ENCODE measurements at places on chromosomes 5 and 9. TPM values are rescaled to one million over a fixed set of nuclear protein-coding genes. Genes with fewer than 3 reads are reported as not detected.

C9orf152 gene
- total RNA-seq, result not detected

GRCh38 chr9:89738137-89738932 is 133.5 kb downstream of the GADD45G start:
- no peak overlapping the region for H3K27ac ChIP-seq
- peaks cover 3% of the 10 kb centered on the region for H3K4me1 ChIP-seq
- peak; percentile 79 for DNase-seq
- no peaks in the 10 kb centered on the region for H3K36me3 ChIP-seq
- no peak overlapping the region for H3K4me3 ChIP-seq

- no peak overlapping the region for H3K27ac ChIP-seq
- no peaks in the 10 kb centered on the region for H3K36me3 ChIP-seq
- peak; percentile 47 for DNase-seq
- H3K4me1 ChIP-seq, result no peaks in the 10 kb centered on the region
- H3K4me3 ChIP-seq, result no peak overlapping the region
Measured at GRCh38 chr9:136086213-136086881, 8.7 kb downstream of the NACC2 start.

- no peaks in the 10 kb centered on the region for H3K27me3 ChIP-seq
- H3K27ac ChIP-seq, result no peak overlapping the region
- H3K4me3 ChIP-seq, result no peak overlapping the region
- H3K4me1 ChIP-seq, result peaks cover 24% of the 10 kb centered on the region
- H3K36me3 ChIP-seq, result no peaks in the 10 kb centered on the region
- no peak for DNase-seq
Measured at GRCh38 chr9:87592554-87593358, 95.1 kb downstream of the DAPK1 start.

GRCh38 chr5:179766021-179766725 is 27.6 kb upstream of the LTC4S start:
- no peak for DNase-seq
- no peaks in the 10 kb centered on the region for H3K27me3 ChIP-seq
- H3K27ac ChIP-seq, result peak overlapping the region; percentile 65

- no peak for DNase-seq
- peak overlapping the region; percentile 96 for H3K4me3 ChIP-seq
- H3K27me3 ChIP-seq, result no peaks in the 10 kb centered on the region
Measured at GRCh38 chr9:89312222-89312571, 1.2 kb downstream of the CKS2 start.

DNA sequence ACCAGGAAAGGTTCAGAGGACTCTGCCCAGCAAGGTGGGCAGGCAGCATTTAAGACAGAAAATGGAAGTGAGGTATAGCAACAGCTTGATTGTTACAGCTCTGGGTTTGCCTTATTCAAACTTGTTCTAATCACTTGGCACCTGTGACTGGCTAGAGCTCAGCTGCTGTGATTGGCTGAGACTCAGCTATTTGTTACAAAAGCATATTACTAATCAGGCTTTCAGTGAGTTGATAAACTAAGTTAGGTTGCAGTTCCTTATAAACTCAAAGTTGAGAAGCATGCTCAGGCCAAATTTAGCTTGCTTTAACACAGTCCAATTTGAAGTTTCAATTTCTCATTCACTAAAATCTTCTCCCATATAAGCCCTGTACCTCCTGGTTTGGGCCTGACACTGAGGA is 56.3 kb downstream of the GDA start:
- DNase-seq, result no peak
- H3K4me3 ChIP-seq, result no peak overlapping the region
- H3K27me3 ChIP-seq, result no peaks in the 10 kb centered on the region
- no peak overlapping the region for H3K27ac ChIP-seq

- no peak overlapping the region for H3K27ac ChIP-seq
- H3K4me3 ChIP-seq, result no peak overlapping the region
- H3K36me3 ChIP-seq, result no peaks in the 10 kb centered on the region
- H3K27me3 ChIP-seq, result peaks cover 1% of the 10 kb centered on the region
- no peak for DNase-seq
Measured at GRCh38 chr5:106858616-106859015, 812.1 kb downstream of the EFNA5 start.

DNA sequence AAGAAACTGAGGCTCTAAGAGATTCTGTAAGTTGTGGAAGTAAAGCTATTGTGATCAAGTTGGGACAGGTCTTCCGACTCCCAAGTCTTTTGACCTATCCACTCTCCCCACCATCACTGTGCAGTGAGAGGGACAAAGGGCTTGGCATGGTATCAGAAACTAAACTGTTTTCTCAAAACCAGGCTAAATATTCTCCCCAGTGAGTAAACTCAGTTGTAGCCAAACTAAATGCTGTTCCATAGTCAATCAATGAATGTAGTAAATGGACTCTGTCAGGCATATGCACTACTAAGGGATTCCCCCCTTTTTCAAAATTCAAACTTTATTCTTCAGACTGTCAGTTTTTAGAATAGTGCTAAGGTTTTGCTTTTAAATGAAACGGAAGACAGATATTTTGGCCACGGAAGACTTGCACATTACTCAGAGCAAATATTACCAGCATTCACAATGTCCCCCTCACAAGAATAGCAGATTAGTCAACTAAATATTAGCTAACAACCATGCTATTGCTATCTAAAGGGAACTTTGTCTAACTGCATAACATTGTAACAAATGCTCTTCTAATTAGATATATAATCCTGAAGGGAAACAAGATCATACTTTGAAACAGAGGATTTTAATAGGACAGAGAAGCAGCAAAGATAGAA is 7.1 kb downstream of the PRKAA1 start:
- no peak overlapping the region for H3K4me3 ChIP-seq
- DNase-seq, result no peak
- no peak overlapping the region for H3K27ac ChIP-seq

ENTPD2 gene
- total RNA-seq, result 9.1 TPM

GABRP gene
- 1.1 TPM for total RNA-seq

DNA sequence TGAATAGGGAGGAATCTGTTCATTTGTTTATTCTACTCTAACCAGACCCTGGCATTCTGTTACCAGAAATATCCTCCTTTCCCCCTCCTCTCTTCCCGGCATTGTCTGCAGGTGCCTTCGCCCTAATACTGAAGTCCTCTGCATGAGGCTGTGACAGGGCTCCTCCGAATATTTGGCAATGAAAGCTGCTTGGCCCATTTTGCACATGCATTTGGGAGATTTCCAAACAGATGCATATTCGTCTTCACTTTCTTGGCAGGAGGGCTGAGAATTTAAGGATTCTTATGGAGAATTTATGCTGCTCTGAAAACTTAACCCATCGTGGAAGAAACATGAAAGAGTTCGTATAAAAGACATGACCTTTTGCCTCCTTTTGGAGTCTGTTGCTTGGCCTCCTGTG is 484.0 kb downstream of the ZNF608 start:
- H3K36me3 ChIP-seq, result no peaks in the 10 kb centered on the region
- peaks cover 23% of the 10 kb centered on the region for H3K4me1 ChIP-seq

DNA sequence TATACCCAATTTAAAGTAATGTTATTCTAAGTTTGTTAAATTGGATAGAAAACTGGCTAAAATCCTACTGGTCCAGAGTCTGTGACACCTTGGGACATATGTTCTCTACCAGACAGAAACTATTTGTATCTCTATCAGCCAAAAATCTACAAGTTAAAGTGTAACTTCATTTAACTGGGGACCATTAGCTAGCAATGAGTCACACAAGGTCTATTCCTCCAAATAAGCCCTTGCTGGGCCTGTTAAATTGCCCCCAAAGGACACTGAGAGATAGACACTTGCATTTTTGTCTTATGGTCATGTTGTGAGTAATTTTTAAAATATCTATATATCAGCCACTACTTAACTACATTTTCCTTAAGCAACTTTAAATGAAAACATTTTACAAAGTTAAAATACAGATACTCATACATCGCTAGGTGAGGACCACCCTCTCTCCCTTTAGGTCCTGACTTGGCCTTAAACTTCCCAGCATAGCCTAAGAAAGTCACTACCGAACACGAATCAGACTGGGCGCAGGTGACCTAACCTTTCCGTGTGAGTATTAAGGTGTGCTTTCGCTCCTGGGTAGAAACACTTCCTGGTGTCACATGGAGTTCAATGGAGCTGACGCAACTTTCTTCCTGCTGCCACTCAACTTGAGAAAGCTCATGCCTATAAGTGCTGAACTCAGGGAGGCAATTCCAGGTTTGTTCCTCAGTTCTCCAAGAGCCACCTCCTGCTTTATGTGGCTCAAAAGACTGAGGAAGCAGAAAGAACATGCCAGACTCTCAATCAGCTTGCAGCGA is 249.1 kb downstream of the DIRAS2 start:
- no peaks in the 10 kb centered on the region for H3K36me3 ChIP-seq
- DNase-seq, result no peak
- H3K27me3 ChIP-seq, result no peaks in the 10 kb centered on the region
- no peak overlapping the region for H3K4me3 ChIP-seq
- peaks cover 2% of the 10 kb centered on the region for H3K4me1 ChIP-seq
- no peak overlapping the region for H3K27ac ChIP-seq

GRCh38 chr9:33146298-33146697 is 20.8 kb downstream of the B4GALT1 start:
- no peaks in the 10 kb centered on the region for H3K27me3 ChIP-seq
- no peaks in the 10 kb centered on the region for H3K4me1 ChIP-seq
- H3K4me3 ChIP-seq, result no peak overlapping the region
- H3K36me3 ChIP-seq, result no peaks in the 10 kb centered on the region
- no peak overlapping the region for H3K27ac ChIP-seq

RNF180 gene
- 7.3 TPM for total RNA-seq

DNA sequence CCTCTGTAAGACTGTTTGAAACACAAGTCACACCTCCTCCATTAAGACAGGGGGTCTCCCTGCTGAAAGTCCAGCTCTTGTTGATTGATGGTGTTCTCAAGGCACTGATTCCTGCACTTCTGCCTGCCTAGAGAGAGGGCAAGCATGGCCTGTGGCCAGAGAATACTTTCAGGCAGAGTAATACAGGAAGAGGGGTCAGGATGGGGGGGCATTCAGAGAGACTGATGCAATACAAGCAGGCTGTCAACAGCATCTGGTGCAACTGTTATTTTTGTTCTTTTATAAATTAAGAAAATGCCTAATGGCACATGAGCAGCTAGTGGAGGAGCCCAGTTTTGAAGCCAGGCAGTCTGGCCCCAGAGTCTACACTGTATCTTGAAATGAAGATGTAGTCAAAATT is 302.2 kb downstream of the DIRAS2 start:
- H3K36me3 ChIP-seq, result no peaks in the 10 kb centered on the region
- H3K27me3 ChIP-seq, result no peaks in the 10 kb centered on the region
- no peak overlapping the region for H3K27ac ChIP-seq

DNA sequence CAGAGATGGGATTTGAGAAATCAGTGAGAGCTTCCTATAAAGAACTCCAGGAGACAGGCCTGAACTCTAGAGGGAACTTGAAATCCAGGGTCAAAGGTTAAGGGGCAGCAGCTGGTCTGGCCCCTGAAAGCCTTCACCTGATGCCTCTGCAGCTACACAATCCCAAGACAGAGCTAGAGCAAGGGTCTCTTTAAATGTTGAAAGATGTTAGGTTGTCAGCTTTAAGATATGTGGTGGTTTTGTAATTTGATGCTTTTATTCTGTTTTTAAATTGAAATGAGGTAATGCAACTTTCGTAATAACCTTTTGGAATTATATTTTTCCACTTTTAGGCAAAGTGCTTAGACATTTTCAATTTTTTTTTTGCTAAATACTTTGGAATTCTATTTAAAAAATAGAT is 2.4 kb downstream of the SOWAHA start:
- peaks cover 63% of the 10 kb centered on the region for H3K27me3 ChIP-seq
- H3K36me3 ChIP-seq, result no peaks in the 10 kb centered on the region
- DNase-seq, result no peak
- H3K4me3 ChIP-seq, result no peak overlapping the region

DNA sequence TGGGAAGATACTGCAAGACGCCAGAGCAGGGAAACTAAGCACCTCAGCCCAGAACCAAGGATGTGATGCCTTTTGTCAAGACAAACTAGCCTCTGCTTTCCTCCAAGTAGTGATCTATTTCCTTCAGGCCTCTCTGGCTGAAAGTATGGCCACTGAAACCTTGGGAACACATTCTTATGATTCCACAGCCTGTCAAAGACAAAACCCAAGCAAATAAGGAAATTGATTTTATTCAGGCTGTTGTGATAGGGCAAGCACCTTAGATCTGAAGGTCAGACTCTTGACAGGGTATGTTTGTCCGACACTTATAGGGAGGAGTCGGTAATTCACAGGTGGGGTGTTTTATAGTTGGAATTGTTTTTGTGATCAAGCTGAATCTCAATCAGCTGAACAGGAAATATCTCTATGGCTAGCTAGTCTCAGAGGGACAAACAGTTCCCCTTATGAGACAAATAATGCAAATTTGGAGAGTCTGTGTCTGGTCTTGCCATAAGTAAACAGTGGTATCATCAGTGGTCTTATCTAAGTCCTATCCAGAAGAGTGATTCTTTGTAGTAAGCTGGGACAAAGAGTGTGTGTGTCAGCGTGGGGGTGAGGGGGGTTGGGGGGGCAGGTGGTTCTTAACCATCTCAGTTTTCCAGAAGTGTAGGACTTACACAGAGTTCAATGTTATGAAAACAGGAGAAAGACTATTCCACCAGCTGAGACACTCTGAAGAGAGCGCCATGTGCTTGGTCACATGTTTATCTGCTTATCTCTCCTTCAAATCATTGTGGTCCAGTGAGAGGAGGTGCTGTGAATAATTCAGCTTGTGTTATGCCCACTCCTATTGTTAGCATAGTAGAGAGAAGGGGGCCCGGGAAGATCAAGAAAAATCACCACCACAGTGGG is 6.7 kb upstream of the ZCCHC10 start:
- no peaks in the 10 kb centered on the region for H3K36me3 ChIP-seq
- no peak overlapping the region for H3K4me3 ChIP-seq
- no peak for DNase-seq
- no peak overlapping the region for H3K27ac ChIP-seq
- H3K4me1 ChIP-seq, result peaks cover 14% of the 10 kb centered on the region

DNA sequence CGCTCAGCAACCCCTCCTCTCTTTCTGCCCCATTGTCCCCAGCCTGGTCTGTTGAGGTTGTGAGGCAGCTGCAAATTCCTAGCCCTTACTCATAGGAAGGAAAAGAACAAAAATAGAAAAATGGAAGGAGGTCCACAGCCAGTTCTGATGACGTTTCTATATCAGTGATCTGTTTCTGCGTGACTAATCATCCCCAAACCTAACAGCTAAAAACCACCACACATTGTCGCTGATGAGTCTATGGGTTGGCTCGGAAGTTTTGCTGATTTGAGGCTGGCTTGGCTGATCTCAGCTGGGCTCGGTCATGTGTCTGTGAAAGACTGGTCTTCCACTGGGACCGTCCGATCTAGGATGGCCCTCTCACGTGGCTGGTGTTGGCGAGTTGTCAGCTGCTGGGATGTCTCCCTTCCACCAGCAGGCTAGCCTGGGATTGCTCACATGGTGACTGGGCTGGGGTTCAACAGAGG is 200.6 kb upstream of the ZNF618 start:
- H3K27ac ChIP-seq, result no peak overlapping the region
- peaks cover under 1% of the 10 kb centered on the region for H3K27me3 ChIP-seq
- no peaks in the 10 kb centered on the region for H3K4me1 ChIP-seq
- DNase-seq, result no peak
- no peak overlapping the region for H3K4me3 ChIP-seq
- no peaks in the 10 kb centered on the region for H3K36me3 ChIP-seq

PTTG1 gene
- 182 TPM for total RNA-seq

COL15A1 gene
- total RNA-seq, result 0.27 TPM

Measured in endodermal cell (in vitro differentiated cells).